H1 (cell line): ENCODE measurements at places on chromosomes 16 and 17.

- DNase-seq = no peak
Measured at GRCh38 chr16:2505695-2506094, 8.1 kb upstream of the ATP6V0C start.

GRCh38 chr17:8994319-8994718 lies 27.0 kb upstream of the NTN1 start:
- peak; percentile 57 for DNase-seq

- DNase-seq = no peak
Measured at GRCh38 chr17:71726341-71726740, 394.5 kb upstream of the SOX9 start.

GRCh38 chr17:58210922-58211321 lies 8.1 kb downstream of the MKS1 start:
- no peak for DNase-seq

- DNase-seq = peak; percentile 43
Measured at GRCh38 chr17:13114601-13115031, 96.8 kb upstream of the ELAC2 start.

GRCh38 chr17:80125656-80126448 lies 21.1 kb downstream of the EIF4A3 start:
- DNase-seq = no peak

DNA sequence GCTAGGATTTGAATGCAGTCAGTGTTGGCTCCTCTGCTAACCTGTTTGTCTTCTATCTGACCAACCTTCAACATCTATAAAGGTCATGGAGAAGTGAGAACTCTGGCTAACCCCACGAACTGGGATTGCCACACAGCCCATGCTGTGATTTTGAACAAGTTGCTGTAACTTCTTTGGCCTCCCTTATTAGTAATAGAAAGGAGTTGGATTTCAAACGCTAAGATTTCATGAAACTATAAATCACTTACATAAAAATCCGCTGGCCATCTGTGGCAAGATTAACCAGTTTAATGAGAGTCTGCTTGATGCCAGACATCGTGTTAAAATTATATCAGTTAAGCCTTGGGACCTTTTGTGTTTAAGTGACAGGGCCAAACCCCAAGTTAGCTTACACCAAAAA lies 53.4 kb downstream of the HSD17B2 start:
- no peak for DNase-seq

DNA sequence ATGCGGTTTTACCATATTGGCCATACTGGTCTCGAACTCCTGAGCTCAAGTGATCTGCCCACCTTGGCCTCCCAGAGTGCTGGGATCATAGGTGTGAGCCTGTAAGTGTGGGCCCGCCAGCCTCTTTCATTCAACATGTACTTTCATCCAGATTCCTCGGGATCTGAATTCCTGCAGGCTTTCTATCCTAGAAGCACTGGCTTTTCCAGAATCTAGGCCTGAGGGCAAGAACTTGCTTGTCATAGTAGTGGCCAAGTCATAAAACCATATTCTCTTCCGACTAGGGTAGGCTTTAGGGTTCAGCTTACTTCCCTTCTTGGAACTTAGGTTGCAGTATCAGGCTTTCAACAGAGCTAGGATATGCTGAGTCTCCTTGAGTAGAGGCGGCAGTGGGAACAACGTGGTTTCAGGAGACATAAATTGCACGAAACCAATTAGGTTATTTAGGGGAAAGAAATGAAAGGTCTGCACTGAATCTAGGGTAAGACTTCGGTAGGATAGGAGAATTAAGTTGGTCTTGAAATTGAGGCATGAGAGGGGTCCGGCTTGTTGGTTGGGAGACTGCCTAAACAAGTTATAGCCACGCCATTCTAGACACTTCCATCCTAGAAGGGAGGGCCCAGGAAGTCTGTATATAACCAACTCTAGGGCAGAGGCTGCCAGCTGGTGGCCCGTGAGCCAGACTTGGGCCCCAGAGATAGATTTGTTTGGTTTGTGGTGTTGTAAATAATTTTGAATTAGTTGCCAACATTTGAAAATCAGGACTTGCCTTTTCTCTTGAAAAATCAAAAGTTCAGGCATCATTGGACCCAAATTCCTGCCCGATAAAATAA lies 15.6 kb downstream of the SLC7A6 start:
- no peak for DNase-seq

DNA sequence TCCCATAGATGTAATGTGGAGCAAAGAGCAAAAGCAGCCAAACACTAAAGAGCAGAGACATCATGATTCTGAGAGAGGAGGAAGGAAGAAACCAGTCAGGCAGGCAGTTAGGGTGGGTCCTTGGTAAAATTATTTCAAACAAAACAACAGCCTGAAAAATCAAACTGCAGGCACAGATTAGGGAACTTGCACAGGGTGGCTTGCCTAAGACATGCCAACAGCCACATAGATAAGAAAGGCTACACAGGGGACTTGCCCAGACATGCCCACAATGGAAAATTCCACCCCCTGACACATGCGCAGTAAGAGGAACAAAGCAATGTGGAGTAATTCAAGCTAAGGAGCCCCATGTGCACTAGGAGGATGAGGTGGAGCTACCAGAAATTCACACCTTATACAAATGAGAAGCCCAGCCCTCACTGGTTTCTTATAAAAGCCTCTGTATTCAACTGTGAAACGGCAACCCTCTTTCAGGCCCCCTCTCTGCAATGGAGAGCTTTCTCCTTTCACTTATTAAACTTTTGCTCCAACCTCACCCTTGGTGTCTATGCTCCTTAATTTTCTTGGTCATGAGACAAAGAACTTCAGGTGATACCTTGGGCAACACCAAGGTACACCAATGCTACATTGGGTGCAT lies 7.3 kb upstream of the GAS7 start:
- DNase-seq = no peak

- DNase-seq = no peak
Measured at GRCh38 chr16:67862623-67863583, 9.9 kb upstream of the EDC4 start.

DNA sequence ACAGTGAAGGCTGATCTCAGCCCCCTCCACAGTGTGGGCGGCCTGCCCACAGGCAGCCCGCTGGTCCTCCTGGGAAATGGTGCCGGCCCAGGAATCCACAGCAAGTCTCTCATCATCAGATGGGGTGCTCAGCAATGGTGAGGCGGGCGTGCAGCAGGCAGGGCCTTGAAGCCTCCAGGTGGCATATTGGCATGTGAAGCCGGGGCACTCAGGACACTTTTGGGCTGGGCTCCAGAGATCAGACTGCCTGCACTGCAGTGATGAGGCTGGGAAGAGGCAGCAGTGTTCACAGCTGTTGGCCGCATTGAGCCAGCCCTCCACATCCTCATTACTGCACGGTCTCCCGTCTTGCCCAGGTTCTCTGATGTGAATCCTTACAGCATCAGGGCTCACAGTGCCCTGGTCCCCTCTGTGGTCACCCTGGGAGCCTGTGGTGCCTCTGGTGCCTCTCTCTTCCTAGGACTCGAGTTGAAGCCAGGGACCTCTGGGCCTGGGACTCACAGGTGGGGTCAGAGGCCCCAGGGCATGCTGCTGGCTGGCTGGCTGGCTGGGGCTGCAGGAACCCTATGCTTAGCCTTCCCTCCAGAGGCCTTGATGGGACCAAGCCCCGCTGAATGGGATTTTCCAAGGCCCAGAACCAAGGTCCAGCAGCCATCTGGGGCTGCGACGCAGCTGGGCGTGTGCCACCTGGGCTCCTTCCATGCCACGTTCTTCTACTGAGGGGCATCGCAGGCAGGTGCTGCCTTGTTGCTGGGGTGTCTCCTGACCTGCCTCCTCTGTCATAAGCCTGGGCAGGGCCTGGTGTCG lies 48.6 kb downstream of the TNFRSF13B start:
- no peak for DNase-seq

GRCh38 chr17:47717261-47717697 lies 15.8 kb upstream of the TBX21 start:
- no peak for DNase-seq

DNA sequence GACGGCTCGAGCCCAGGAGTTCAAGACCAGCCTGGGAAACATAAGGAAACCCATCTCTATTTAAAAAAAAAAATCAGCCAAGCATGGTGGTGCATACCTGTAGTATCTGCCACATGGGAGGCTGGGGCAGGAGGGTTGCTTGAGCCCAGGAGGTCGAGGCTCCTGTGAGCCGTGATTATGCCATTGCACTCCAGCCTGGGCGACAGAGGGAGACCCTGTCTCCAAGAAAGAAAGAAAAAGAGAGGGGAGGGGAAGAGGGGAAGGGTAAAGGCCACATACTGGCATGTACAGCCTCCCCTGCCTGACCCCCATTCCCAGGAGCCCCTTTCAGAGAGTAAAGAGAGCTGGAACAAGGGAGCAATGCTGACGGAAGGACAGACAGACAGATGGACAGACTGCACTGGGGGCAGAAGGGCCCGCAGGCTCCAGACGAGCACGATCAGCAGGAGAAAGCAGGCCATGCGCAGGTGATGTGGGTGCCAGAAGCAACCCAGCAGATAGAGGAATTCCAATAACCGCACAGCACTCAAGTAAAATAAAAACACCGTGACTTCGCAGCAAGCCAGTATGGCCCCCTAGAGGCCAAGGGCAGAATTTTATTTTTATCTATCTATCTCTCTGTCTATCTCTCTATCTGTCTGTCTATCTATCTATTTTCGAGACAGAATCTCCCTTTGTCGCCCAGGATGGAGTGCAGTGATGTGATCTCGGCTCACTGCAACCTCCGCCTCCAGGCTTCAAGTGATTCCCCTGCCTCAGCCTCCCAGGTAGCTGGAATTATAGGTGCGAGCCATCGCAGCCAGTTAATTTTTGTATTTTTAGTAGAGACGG lies 27.1 kb upstream of the SNN start:
- no peak for DNase-seq

DNA sequence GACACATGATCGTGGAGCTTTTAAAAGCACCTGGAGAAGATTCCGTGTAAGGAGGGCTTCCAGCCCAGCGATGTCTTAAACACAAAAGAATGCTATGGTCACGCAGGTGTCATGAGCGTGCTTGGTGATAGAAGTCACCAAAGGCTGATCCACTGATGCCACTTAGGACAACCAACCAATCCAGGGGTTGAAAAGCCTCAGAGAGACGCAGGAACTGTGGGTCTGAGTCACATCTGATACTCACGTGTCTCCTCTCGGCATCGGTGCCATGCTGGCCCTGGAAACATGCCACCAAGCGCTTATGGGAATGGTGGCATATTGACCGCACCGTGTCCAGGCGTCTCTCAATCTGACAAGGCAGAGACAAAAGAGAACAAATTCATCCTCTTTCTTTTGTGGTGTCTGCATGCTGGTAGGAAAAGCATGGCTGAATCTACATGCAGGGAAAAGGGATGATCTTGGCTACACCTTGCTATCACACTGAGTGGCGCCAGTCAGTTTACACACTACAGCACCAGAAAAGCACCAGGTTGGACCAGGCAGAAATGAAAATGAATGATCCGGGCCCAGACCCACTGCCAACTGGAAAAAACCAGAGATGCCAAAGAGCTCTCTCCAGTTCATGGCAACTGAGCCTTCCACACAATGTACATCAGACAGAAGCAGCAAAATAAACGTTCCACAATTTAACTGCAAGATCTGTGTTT lies 38.0 kb downstream of the ARHGAP17 start:
- no peak for DNase-seq

DNA sequence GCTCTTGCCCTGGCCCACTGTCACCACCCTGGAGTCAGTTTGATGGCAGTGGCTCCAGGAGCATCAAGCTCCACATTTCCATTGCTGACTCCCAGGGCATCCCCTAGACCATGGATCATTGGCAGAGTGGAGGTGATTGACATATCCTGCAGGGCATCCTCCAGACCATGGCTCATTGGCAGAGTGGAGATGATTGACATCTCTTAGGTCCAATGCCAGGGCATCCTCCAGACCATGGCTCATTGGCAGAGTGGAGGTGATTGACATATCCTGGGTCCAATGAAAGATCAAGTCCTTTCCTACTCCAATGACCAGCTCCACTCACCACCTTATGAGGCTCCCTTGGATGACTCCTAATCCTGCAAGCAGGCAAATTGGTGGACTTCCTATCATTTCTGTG lies 174.3 kb upstream of the NLRP1 start:
- DNase-seq = peak; percentile 21

- DNase-seq = no peak
Measured at GRCh38 chr16:11461595-11461990, 116.3 kb downstream of the RMI2 start.

GRCh38 chr16:74874123-74874522 lies 99.5 kb upstream of the FA2H start:
- DNase-seq = no peak

DNA sequence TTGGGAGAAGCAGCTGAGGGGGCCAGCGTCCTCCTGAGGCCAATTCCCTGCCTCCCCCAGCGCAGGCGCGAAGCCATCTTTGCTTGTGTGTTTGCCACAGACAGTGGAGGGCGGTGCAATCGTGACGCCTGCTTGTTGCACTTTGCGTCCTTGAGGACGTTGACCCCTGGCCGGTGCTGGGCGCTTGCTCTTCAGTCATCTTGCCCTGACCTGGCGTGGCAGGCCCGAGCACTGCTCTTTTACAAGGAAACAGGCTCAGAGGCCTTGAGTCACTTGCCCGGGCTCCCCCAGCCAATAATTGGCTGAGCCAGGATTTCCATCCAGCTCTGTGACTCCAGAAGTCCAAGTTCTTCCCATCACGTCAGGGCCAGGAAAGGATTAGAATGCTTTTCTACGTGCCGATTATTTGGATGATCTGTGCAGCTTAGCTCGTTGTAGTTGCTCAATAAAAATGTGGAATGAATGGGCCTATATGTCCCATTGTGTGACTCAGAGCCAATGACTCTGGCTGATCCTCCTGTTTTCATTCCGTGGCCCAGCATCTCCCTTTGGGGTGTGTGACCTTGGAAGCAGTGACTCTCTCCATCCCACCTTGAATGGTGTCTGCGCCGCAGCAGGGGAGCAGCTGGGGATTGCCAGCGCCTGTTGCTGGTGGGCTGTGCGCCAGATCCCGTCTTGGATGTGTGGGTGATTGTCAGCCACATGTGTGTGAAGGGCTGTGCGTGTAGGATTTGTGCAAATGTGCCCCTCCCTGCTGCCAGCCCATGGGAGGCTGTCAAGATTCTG lies 214.1 kb downstream of the SEC14L1 start:
- no peak for DNase-seq

GRCh38 chr17:77072670-77073069 lies 68.1 kb upstream of the SEC14L1 start:
- DNase-seq = no peak

GRCh38 chr16:65509172-65509571 lies 387.3 kb upstream of the CDH11 start:
- DNase-seq = no peak

GRCh38 chr17:35314415-35315216 lies 58.8 kb downstream of the SLFN11 start:
- no peak for DNase-seq

- DNase-seq = no peak
Measured at GRCh38 chr16:35311475-35311874, 1852.1 kb downstream of the TP53TG3F start.

GRCh38 chr17:19877364-19877945 lies 9.7 kb upstream of the ULK2 start:
- DNase-seq = no peak

DNA sequence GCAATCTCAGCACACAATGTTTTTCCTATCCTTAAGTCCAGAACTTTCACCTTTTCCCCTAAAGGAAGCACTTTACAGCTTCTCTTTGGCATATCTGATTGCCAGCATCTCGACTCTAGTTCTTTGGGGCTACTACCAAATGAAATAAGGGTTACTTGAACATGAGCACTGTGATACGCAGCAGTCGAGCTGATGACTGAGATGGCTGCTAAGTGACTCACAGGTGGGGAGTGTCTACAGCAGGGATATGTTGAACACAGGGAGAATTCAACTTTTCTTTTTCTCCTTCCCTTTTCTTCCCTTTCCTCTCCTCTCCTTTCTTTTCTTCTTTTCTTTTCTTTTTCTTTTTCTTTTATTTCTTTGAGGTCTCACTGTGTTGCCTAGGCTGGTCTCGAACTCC lies 334.8 kb downstream of the MAF start:
- DNase-seq = no peak

GRCh38 chr16:74736531-74737157 lies 36.0 kb upstream of the MLKL start:
- DNase-seq = no peak
